ENCODE measurements at places on chromosomes 16 and 17.
A peak's percentile ranks its signal among the peaks of the same experiment; 100 is the strongest.

DNA sequence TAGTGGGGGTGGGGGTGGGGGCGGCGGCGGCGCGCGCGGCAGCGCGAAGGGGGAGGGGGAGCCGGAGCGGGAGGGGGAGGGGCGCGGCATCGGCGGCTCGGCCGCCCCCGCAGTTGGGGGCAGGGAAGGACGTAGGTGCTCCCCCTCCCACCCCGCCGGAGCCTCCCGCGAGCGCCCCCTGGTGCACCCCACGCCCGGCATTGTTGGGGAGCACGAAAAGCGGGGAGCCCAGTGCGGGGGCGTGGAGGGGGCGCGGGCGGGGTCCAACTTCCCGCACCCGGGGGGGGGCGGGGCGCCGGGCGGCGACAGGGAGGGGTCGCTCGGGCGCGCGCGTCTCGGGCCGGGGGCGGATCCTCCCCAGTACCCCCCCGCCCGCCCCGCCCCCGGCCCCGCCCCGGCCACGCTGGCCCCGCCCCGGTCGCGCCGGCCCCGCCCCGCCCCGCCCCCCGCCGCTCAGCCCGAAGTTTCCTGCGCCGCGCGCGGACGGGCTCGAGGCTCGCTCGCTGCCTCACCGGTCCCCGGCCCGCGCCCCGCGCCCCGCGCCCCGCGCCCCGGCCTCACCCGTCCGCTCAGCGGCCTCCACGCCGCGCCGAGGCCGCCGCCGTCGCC is at the start of gene CACNA1H:
CACNA1H (plus strand) TSS at position 456 of the 609 bp plus-strand sequence. CDS start 632 bp downstream, outside the sequence.
- no peak for DNase-seq

DNA sequence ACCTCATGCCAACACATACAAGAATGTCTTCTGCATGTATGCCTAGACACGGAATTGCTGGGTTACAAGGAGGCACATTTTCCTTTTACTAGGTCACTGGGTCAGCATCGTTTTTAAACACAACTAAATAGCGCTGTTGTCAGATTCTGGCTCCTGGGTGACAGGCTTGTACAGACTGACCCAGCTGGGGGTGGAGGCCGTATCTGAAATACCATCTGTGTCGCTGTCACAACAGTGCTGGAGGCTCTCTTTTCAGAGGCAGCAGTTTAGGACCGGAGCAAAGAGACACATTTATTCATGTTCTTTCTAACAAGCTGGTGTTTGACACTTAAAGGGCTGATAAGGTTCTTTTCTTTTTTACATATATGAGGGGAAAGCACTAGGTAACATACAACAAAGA is 403.0 kb upstream of the ASIC2 start:
- no peak for DNase-seq

DNA sequence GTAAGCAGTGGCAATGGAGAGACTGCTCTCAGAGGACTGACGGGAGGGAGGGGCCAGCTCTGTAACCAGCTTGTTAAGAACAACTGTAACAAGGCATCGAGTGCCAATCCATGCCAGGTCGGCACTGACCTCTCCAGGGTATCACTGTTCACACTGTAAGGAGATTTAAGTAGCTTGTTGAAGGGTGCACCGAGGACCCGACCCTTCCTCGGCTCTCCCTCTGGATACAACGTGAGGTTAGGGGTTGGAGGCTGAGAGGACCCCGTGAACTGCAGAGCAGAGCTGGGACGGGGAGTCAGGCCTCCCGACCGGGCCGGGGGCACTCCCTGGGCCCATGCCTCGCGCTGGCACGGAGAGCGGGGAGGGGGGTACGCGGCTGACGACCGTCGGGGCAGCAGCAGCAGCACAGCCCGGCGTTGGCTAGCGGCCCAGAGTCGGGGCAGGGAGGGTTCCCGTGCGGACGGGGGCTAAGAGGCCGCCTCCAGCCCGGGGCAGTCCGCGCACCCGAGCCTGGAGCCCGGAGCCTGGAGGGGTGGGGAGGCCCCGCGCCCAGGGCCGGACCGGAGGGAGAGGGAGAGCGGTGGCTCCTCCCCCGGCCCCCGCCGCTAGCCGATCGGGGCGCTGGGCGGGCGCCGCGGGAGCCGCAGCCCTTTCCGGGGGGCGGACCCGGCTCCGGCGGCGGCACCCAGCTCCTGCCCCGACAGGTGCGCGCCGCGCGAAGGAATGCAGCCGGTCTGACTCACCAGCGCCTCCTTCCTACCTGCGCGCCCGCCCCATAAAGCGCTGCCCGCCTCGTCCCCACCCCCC is at the start of gene ITGB4:
ITGB4 (plus strand) TSS at position 804 of the 807 bp plus-strand sequence. CDS start 3,245 bp downstream, outside the sequence.
- peak; percentile 91 for DNase-seq

GRCh38 chr17:40310882-40311391 is 2.0 kb downstream of the RARA start:
- no peak for DNase-seq

DNA sequence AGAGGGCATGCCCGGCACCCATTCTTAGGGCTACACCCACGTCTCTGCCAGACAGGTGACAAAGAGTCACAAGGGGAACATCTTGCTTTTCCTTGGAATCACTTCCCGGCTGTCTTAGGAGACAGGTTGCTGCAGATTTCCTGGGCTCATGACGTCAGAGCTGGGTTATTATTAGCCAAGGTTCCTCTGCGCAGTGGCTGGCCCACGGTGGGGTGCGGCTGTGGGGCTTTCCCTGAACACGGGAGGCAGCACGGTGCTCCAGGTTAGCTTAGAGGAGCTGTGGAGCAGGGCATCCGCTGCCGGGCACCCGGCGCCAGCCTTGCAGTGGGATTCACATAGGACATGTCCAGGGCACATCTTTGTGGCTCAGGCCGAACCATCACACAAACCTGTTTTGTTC is 118.0 kb upstream of the PLCG2 start:
- DNase-seq: no peak

GRCh38 chr17:64531955-64532371 is 25.2 kb downstream of the CEP95 start:
- DNase-seq: no peak

DNA sequence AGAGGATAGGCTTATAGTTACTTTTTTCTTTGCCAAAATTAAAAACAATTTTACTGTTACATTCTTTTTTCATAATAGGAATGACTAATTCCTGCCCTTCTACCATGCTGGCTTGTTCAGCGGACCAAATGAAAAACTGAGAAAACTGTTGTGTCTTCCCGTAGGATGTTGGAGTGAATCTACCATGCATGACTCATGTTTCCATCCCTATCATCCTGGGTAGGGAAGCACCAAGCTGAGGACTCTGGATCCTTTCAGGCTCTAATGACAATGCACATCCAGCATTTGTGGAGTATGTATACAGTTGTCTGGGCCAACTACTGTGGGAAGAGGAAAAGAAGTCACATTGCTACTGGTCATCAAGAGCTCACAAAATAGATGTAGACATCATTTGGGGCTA is 41.1 kb upstream of the DHX8 start:
- DNase-seq: no peak

- no peak for DNase-seq
These were observed 3.6 kb downstream of the CDC6 start for GRCh38 chr17:40291281-40291664.

DNA sequence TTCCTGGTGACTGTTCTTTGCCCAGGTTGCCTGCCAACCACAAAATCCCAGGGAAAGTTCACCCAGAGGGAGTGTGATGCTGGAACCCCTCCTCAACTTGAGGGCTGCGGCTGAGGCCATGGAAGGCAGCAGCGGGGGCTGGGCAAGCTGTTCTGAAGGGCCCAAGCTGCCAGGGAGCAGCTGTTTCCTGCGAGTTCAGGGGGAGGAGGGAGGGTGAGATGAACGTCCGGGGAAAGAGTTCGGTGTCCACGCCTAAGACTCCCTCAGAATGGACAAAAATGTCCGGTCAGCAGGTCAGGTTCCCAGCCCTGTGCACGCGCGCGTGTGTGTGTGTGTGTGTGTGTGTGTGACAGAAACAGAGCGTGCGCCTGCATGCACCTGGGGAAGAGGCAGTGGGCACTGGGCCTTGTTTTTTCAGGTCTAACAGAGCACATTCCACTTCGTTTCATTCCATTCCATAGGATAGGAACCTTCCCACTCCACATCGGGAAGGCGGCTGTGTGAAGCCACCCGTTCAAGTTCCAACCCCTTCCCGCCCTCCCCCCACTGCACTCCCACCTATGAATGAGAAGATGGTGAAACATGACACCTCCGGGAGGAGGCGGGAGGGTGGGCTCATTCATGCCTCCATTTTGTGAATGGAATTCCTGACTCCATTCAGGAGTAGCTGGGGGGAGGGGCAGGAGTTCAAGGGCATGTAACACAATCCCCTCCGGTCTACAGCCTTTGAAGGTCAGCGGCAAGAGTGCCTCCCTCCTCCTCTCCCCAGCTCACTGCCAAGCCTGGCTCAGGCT is 15.7 kb downstream of the ETV4 start:
- peak; percentile 90 for DNase-seq

DNA sequence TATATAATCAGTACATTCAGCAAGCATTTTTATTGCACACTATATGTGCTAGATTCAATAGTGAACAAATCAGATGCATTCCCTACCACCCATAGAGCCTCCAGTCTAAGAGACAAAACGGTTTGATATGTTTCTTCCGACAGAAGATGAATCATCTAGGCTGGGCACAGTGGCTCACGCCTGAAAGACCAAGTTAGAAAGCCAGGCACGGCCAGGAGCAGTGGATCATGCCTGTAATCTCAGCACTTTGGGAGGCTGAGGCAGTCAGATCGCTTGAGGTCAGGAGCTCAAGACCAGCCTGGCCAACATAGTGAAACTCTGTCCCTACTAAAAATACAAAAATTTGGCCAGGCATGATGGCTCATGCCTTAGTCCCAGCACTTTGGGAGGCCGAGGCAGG is 18.3 kb upstream of the COPRS start:
- DNase-seq: no peak

DNA sequence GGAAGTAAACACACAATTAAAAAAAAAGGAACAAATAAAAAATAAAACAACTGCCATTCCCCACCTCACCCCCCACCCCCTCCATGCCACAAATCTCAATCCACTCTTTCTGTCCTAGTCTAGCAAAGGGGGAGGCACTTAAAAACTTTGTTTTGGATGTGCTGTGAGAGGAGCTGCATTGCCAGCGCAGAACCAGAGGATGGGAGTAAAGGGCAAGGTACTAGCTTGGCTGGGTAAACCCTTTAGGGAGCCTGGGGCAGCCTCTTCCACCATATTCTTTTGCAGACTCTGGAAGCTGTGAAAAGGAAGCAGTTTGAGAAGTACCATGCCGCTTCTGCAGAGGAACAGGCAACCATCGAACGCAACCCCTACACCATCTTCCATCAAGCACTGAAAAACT is 1.4 kb downstream of the MRPS7 start:
- DNase-seq: no peak

GRCh38 chr17:51133365-51133764 is 12.7 kb upstream of the SPAG9 start:
- DNase-seq: no peak

- no peak for DNase-seq
These were observed 2.6 kb downstream of the DPEP2 start for GRCh38 chr16:67996666-67997065.

DNA sequence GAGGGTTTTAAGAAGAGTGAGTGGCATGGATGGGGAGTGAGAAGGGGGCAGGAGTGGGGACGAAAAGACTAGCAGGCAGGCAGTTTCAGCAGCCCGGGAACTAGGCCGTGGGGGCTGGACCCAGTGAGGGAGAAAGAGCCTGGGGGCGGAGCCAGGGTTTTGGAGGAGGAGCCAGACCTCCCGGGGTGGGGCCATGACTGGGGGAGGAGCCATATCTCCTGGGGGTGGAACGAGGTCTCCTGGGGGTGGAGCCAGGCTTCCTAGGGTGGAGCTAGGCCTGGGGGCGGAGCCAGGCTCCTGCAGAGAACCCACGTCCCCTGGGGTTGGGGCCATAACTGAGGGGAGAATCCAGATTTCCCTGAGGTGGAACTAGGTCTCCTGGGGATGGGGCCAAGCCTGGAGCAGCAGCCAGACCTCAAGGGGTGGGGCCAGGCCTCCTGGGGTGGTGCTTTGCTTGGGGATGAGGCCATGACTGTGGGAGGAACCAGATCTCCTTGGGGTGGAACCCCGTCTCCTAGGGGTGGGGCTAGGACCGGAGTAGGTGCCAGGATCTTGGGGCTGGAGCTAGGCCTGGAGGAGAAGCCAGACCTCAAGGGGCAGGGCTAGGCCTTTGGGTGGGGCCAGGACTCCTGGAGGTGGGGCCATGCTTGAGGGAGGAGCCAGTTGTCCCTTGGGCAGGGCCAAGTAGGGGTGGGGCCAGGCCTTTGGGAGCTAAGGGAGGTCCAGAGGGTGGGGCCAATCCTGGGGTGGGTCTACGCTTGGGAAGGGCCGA is 41.7 kb upstream of the JPH3 start:
- no peak for DNase-seq

- no peak for DNase-seq
These were observed 120.3 kb upstream of the ADAMTS18 start for GRCh38 chr16:77555126-77555525.

DNA sequence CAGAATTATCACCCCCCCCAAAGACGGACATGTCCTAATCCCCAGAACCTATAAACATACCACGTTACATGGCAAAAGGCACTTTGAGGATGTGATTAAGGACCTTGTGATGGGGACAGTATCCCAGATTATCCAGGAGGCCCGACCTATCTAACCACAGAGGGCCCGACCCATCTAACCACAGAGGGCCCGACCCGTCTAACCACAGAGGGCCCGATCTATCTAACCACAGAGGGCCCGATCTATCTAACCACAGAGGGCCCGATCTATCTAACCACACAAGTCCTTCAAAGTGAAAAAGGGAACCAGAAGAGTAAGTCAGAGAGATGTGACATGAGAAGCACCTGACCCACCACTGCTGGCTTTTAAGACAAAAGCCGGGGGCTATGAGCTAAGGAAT is 56.8 kb downstream of the ANKFY1 start:
- DNase-seq: no peak

- no peak for DNase-seq
These were observed 34.7 kb downstream of the SOCS3 start for GRCh38 chr17:78325076-78325687.

DNA sequence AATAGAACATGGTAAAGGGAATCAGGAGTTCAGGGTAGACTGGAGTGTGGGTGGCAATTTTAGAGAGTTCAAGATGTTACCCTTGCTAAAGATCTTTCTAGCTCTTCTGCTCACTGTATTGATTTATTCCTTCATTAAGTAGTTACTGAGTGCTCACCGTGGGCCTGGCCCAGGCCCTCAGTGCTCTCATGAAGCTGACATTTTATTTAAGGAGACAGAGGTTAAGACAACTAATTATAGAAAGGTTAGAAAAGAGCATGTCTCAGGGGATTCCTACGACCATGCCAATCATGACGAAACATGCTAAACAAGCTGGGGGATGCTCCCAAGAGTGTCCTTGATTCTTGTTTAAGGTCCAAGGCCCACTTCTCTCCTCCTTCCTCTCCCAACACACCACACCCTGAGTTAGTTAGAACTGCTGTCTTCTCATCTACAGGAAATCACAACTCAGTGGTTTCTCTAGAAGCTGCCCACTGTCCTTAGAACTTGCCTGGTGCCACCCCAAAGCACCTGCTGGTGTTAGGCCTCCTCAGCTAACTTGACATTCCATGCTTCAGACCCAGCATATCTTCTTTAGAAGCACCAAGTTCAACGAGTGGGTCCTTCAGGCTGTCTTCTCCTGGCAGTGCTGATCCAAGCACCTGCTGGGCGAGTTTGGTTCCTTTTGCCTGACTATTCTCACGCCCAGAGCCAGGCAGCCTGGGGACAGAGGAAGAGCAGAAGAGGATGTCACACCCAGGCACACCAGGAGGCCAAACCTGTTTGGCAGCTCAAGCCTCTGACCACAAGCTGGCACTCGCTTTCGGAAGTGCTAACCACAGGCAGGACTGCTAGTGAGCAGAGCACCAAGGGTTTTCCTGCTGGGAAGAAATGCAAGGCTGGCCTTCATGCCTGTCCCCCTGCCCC is 79.0 kb downstream of the GAS7 start:
- peak; percentile 75 for DNase-seq

Data from body of pancreas (tissue), 4 donors.